ENCODE measurements at places on chromosomes 5 and 9. TPM values are rescaled to one million over a fixed set of nuclear protein-coding genes. Genes with fewer than 3 reads are reported as not detected.
A peak's percentile ranks its signal among the peaks of the same experiment; 100 is the strongest.

- DNase-seq = no peak
These were observed 323.6 kb downstream of the DRD1 start for GRCh38 chr5:175120412-175120811.

- no peak for DNase-seq
These were observed 199.0 kb upstream of the ADAMTS16 start for GRCh38 chr5:4941161-4941560.

GRCh38 chr5:909086-909485 lies 16.4 kb downstream of the TRIP13 start:
- no peak for DNase-seq

Gene COL27A1
- total RNA-seq = 3.9 TPM

GRCh38 chr9:89051421-89052025 lies 60.3 kb downstream of the S1PR3 start:
- DNase-seq = no peak

DNA sequence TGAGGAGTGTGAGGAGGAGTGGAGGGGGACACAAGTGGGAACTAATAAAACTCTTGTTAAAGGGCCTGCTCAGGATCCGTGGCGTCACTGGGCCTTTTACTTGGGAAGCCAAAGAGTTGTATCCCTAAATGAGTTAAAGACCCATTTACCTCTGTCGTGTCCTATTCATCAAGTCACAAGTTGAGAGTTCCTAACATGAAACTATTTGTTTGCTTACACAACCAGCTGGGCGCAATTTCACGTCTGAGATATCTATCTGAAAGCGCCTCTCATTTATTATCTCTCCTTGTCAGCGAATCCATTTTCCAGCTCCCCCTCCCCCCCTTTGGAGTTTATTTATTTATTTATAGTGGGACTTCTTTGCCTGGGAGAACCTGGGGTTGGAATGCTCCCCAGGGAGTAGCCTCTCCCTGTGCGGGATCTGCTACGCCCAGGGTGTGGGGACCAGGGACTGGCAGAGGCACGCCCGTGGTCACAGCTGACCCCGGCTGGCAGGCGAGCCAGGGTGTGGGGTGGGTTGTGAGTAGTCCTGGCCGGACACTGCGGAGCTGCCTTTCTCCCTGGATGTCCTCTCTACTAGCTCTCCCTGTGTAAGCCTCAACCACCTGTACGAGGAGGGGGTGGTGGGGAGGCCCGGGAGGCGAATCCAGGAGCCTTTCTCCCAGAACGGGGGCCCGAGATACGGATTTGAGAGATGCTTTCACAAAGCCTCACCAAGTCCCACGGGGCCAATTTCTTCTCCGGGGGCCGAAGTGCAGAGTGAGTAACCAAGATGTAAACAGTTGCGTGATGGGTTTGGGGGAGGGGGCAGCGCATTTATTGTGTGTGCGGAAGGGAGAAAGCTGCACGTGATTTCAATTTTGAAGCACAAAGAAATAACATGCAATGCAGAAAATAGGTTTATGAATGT lies 15.3 kb downstream of the NR2F1 start:
- DNase-seq = peak; percentile 27

GRCh38 chr9:70553707-70554673 lies 139.5 kb upstream of the KLF9 start:
- no peak for DNase-seq

Gene CER1
- 3.0 TPM for total RNA-seq

Gene MPDZ
- total RNA-seq = 38.7 TPM

Gene PCDHGA10
- 16.6 TPM for total RNA-seq

DNA sequence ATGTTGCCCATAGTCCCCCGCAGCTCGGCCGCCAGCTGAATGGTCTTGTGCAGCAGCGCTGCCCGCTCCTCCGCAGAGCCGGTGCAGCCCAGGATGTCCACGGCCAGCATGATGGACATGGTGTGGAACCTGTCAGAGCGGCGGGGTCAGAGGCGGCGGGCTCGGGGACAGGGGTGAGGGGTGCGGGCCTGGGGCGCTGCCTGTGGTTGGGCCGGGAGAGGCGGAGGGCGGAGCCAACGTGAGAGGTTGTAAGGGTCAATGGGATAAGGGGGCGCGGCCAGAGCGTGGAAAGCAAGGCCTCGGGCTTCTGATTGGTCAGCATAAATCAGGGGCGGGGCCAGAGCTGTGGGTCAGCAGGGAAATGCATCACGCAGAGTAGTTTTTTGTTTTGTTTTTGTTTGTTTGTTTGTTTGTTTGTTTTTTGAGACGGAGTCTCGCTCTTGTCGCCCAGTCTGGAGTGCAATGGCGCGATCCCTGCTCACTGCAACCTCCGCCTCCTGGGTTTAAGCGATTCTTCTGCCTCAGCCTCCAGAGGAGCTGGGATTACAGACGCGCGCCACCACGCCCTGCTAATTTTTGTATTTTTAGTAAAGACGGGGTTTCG lies 6.8 kb upstream of the TOR2A start:
- peak; percentile 91 for DNase-seq

Gene GLIPR2
- 84.4 TPM for total RNA-seq

GRCh38 chr9:93676310-93677047 lies 100.1 kb downstream of the PHF2 start:
- peak; percentile 6 for DNase-seq

GRCh38 chr5:128572930-128573319 lies 34.9 kb upstream of the FBN2 start:
- DNase-seq = no peak

- DNase-seq = no peak
These were observed 90.8 kb downstream of the HACD4 start for GRCh38 chr9:20940447-20941173.

Gene GPR151
- not detected for total RNA-seq

- no peak for DNase-seq
These were observed 23.2 kb upstream of the RFK start for GRCh38 chr9:76417394-76417793.

Gene SLC6A7
- not detected for total RNA-seq

GRCh38 chr5:14900693-14901461 lies 29.3 kb upstream of the ANKH start:
- DNase-seq = no peak

Gene LCP2
- not detected for total RNA-seq

Gene ALDH1B1
- total RNA-seq = 15.3 TPM

DNA sequence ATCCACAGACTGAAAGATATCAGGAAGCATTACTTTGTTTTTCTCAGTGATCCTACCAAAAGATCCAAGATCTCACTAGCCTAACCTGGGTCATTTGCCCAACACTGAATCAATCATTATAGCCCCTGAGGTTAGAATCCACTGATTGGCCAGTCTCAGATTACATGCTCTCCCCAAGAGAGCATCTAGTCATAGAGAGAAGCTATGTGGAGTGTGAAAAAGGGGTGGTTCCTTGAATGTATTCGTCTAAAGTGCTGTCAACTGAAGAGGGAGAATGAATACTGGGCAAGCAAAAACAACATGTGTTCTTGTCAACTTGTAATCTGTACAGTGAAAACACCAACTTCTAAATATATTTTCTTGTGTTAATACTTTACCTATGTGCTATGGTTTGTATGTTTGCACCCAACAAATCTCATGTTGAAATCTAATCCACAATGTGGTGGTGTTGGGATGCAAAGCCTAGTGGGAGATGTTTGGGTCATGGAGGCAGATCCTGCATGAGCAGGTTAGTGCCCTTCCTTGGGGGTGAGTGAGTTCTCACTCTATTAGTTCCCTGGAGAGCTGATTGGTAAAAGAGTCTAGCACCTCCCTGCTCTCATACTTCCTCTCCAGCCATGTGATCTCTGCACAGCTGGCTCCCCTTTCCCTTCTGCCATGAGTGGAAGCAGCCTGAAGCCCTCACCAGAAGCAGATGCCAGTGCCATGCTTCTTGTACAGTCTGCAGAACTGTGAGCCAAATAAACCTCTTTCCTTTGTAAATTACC lies 60.3 kb upstream of the PJA2 start:
- no peak for DNase-seq

Gene ECM2
- 0.20 TPM for total RNA-seq

GRCh38 chr5:168110870-168111832 lies 180.3 kb upstream of the WWC1 start:
- no peak for DNase-seq

GRCh38 chr9:82565188-82565969 lies 497.6 kb downstream of the RASEF start:
- no peak for DNase-seq

GRCh38 chr5:135105105-135105484 lies 71.1 kb upstream of the PITX1 start:
- no peak for DNase-seq

Gene SLC45A2
- 0.76 TPM for total RNA-seq

DNA sequence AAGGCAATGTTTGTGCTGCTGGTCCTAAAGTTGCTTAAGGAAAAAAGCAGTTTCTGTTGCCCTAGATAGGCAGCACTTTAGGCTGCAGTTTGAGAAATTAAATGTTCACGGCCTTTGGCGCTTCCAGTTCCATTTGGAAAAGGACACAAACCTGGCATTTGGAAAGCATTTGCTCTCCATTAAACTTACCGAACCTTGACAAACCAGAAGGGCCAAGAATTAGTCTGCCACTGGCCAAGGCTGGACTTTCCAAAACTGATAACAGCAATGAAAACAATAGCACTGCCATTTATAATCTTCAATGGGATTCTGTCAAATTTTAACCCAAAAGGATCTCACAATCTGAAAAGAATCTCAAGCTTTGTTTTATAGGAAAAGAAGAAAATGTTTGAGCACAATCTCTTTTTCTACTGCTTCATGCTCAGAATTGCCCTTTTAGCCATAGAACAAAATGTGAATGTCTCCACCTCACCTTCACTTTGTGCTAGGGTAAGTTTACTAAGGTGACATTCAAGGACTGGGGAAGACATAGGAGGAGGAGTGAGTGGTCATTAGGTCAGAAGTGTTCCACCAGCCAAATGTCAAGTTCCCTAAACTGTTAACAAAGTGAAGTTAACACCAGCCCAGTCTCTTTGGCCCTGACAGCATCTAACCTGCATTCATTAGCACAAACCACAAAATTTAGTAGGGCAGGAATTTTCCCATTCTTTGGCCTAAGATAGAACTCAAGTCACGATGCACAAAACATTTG lies 583.4 kb upstream of the DMAC1 start:
- no peak for DNase-seq

Gene PRXL2C
- 4.1 TPM for total RNA-seq

DNA sequence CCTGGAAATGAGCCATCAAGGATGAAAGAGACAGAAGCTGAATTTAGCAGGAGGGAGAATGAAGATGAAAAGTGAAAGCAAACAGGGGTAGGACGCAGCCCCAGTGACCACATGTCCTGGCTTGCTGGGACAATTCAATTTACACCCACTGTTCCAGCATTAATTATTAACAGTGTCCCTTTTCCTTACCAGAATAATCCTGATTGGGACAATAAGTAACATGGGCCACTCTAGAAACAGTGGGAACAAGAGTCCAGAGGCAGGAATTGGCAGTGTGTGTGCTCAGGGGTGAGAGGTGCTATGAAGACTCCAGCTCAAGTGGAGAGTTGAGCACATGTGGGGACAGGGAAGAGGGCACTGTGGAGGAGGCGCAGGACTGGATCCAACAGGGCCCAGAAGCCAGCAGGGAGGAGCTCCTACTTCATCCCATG lies 147.1 kb downstream of the C5orf15 start:
- DNase-seq = no peak

- no peak for DNase-seq
These were observed 137.3 kb upstream of the RETREG1 start for GRCh38 chr5:16754086-16754485.

GRCh38 chr9:117992006-117992405 lies 287.8 kb downstream of the TLR4 start:
- no peak for DNase-seq

Gene GRIN3A
- total RNA-seq = 0.15 TPM

DNA sequence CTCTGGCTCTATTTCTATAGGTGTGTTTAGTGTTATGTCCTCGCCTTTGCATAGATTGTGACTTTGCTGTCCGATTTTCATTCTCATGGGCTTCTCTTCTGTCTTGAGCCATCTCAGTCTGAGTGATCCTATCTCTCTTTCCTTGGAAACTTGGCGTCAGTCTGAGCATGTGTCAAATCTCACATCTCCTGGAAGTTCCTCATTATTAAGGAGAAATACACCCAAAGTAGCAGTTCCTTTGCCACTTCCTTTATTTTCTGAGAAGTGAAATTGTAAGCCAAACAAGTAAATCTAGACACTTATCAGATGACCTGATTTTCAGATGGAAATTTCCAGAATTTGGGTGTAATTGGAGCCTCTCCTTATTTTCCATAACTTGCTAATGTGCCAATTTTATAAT lies 126.9 kb upstream of the ANKH start:
- no peak for DNase-seq

Gene GAS1
- total RNA-seq = 6.1 TPM

DNA sequence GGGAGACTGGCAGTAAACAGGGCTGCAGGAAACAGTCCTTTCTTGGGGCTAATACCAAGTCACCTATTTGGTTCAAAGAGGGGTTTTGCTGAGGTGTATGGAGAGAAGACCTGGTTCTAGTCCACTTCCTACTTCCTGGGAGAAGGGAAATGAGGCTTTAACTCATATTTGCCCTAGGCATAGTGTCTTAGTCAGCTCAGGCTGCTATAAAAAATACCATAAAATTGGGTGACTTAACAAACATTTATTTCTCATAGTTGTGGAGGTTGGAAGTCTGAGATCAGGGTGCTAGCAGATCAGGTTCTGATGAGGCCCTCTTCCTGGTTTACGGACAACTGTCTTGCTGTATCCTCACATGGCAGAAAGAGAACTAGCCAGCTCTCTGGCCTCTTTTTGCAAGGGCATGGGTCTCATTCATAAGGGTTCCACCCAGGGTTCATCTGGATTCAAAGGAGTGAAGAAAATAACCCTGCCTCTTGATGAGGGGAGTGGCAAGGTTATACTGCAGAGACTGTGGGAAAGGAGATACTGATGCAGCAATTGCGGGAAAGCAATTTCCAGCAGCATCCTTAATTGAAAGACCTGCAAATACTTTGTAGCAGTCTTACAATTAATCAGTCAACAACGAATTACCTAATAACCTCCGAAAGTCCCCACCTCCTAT lies 40.5 kb downstream of the ANKDD1B start:
- no peak for DNase-seq

DNA sequence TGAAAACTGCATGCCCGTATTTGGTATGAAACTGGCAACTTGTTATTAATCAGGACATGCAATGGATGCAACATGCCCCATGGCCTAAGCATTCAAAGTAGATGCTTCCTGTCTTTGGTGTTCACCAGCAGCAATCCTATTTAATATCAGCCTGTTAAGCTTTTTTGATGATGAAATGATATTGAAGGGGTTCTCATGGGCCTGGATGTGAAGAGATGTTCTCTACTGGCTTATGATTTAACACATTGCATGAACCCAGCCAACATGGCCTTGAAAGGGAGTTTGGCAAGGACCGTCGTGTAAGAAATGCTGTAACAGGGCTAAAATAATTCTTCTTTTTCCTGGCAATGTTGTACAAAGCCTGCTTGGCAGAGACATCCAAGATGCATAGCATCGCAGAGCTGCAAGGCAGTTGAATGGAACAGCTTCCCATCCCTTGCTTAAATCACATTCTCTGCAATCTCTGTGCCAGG lies 111.2 kb downstream of the SMARCA2 start:
- DNase-seq = no peak

DNA sequence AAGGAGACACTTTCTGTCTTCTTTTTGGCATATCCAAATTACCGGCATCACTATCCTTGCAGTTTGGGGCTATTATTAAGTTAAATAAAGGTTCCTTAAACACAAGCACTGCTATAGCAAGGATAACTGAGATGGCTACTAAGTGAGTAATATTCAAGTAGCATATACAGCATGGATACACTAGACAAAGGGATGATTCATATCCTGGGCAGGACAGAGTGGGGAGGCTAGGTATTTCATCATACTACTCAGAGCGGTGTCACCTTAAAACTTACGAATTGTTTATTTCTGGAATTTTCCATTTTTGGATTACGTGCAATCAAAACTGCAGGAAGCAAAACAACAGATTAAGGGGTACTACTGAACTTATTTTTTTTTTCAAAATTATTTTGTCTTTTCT lies 54.1 kb downstream of the FER start:
- no peak for DNase-seq

Gene SEMA6A
- 424 TPM for total RNA-seq

Measured in glutamatergic neuron (in vitro differentiated cells).